ENCODE measurements at places on chromosomes 6 and 20.

DNA sequence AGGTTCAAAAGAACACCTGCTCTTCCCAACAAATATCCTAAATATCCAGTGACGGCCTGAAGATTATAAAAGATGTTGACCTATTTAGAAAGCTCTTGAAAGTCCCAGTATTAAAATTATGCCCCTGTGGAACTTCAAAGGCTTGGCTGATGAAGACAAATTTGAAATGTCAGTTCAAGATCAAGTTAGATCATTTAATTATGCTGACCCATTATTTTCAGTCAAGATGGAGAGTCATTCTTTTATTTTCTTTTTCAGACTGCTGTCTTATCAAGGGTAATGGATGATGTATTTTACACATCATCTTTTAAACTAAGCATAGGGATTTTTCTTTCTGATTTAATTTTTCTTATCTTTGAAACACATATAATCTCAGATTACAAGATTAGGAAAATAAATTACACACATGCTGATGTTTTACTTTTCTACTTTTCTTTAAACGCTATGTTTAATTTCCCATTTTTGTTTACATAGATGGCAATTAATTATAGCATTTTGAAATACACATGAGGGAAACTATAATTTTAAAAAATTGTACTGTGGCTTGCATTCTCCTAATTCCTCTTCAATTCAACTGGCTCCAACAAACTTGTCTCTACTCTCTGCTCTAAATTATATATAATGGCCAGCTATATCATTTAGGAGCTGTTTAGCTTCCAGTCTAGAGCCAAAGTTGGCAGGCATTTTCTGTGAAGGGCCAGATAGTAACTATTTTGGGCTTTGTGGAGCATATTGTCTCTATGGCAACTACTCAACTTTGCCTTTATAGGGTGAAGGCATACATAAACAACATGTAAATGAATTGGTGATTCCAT is 123.7 kb downstream of the RCAN2 start:
- DNase-seq: no peak

DNA sequence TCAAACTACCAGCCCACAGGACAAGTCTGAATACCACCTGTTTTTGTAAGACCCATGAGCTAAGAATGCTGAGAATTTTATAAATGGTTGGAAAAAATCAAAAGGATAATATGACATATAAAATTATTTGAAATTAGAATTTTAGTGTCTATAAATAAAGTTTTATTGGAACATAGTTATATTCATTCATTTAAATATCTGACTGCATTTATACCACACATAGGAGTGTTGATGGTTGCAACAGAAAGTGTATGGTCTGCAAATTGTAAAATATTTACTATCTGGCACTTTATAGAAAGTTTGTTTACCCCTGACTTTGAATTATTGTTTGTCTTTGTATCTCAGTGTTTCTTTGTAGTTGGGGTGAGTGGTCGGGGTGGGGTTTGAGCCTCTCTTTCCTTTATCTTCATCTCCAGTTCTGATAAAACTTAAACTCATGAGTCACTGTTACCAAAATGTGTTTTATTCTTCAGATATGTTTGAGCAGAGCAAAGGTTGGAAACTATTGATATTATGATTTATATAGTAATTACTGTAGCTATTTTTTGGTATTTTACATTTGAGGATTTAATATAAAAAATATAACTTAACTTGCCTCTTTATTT is 55.5 kb downstream of the CD2AP start:
- DNase-seq: no peak

GRCh38 chr20:37524859-37525708 is 2.6 kb downstream of the BLCAP start:
- DNase-seq: no peak

DNA sequence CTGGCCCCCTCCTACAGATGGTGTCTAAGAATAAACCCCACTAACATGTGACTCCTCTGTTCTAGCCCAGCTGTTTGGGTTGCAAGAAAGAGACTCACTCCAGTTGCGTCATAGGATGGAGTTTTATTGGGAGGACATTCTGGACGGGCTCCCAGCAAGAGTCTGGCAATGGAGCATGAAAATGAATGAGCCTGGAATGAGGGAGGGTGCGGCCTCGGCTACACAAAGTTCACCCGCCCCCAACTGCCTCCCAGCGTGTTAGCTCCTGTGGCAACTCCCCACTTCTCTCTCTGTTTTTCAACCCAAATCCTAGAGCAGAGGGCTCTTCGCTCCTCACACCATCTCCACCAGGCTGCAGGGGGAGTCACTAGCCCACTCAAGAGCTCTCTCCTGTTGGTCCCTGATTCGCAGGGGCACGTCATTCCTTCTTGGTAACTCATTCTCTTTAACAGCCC is 5.1 kb upstream of the ADAM33 start:
- DNase-seq: no peak

DNA sequence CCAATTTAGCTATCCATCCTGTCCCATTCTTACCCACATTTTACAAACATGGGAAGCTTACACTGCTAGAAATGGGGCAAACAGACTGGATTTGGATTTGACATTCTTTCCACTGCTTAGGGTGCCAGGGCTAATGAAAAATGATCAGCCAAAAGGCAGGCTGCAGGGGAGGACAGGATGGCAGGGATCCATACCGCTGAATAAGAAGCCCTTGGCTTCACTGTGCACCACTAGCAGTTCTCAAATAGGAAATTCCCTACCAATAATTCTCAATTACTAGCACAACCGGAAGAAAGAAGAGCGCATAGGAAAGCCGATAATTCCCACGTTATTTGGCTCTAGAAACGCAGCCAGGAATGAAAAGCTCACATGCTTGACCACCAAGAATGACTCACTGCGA is 73.1 kb downstream of the NDUFAF5 start:
- no peak for DNase-seq

- DNase-seq: no peak
These were observed 229.1 kb upstream of the FLRT3 start for GRCh38 chr20:14566505-14566904.
